Fibroblast of skin of left biceps (primary cell): ENCODE measurements at places on chromosomes 6 and 20.

DNA sequence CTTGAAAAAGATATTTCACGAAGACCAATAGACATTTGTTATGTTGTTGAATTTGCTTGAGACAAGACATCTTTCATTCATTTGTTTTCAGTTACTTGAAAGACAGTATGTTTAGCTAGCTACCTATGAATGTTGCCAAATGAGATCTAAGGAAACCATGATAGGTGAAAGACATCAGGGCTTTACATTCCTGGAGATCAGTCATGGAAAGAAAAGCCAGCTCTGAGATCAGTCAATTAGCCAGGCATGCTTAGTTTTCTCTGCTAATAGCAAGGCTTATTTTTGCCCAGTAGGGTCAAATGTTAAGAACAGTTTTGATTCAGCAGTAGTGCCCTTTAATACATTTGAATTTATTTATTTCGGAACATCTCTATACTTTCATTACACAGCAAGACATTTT lies 116.5 kb upstream of the EDN1 start:
- no peak for DNase-seq

DNA sequence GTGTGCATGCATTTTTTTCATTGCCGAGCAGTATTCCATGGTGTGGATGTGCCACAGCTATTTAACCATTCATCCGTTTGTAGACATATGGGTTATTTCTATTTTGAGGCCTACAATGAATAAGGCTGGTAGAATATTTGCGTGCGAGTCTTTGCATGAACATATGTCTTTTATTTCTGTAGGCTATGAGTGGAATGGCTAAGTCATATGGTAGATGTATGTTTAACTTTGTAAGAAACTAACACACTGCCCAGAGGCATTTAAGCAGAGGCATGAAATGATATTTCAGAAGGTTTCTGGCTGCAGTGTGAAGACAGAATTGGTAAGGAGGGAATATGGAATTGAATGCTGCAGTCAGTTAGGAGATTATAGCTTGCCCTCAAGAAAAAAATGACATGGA lies 457.4 kb upstream of the CDH4 start:
- no peak for DNase-seq

DNA sequence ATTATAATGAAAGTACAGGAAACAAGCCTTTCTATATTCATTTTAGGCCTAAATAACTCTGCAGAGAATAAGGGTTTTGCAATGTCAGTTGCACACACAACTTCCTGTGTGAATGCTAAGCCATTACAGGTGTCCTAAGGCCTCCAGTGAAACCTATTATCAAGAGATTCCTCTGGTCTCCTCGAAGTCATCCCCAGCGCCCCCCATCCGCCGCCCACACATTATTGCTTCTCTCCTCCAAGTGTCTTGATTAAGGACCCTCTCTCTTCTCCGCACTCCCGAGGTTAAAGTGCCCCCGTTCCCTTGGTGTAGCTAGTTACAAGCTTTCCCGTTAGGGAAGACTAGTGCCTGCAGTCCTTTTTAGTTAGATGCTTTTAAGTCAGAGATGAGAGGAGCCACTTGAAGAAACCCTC lies 1.3 kb downstream of the HIVEP2 start:
- DNase-seq: no peak

DNA sequence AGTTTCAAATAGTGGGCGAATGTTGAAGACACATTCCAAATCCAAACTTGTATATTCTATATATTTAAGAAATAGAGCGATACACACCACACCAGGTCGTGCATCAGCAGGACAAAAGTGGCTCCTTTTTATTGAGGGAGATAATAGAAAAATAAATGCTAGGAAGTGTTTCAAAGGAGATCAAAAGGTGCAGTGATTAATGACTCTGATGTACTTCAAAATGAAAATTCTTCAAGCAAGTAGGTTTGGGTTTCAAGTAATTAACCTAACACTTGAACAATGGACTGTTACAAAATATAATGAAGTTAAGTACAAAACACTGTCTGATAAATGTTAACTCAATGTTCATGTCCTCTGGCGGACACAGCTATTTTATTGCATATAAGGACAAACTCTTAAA lies 185.9 kb downstream of the BTBD9 start:
- DNase-seq: no peak

- DNase-seq: no peak
These were observed 188.8 kb downstream of the HIVEP2 start for GRCh38 chr6:142756215-142756630.

DNA sequence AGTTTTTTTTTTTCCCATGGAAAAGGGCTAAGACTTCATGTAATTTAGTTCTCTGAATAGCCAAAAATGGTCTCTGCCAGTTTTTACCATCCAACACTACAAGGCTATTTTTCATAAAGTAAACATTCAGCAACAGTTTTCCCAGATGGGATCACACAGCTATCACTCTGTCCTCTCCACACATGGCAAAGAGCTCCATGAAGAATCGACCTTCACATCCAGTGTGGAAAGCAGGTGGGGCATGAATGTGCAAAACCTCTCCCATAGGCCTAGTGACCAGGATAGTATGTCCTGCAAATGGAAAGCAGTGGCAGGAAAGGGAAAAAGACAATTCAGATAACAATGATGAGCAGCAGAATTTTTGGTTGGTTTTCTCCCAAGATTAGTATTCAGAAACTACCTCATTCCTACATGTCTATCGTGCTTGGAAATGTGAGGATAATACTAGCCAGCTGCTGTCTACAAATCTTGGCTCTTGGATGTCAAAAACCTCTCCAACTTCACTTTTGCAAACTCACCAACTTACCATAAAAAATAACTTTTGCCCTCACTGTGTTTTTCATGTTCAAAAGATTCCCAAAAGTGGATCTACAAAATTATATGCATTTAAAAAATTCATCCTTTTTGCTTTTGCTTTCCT lies 159.7 kb upstream of the MCHR2 start:
- no peak for DNase-seq

DNA sequence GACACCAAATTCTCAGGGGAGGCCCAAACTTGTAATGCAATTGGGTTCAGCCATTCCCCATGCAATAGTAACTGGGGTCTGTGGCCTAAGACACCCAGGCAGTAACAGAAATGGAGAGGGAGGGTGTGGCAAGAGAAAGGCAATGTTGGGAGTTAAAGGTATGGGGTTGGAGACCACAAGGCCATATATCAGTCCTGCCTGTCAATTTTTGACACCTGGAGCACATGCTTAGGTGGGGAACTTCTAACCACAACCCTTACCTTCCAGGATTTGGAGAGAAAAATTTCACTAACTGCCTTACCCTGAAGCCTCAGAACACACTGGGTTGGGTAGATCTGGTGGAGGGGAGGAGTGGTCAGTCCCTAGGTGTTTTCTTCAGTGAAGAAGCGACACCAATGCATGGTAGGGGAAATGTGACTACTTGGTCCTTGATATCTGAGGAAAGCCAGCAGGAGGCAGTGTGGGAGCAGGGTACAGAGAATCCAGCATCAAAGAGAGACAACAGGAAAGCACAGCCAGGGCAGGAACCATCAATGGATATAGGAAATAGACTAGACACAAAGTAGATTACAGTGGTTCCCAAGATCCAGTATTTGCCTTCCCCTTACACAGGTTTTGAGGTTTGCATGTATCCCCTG lies 6.8 kb upstream of the USP49 start:
- DNase-seq: no peak

GRCh38 chr20:2798095-2798805 lies 2.2 kb downstream of the CPXM1 start:
- no peak for DNase-seq

GRCh38 chr6:12537389-12537788 lies 179.2 kb upstream of the PHACTR1 start:
- peak; percentile 13 for DNase-seq

DNA sequence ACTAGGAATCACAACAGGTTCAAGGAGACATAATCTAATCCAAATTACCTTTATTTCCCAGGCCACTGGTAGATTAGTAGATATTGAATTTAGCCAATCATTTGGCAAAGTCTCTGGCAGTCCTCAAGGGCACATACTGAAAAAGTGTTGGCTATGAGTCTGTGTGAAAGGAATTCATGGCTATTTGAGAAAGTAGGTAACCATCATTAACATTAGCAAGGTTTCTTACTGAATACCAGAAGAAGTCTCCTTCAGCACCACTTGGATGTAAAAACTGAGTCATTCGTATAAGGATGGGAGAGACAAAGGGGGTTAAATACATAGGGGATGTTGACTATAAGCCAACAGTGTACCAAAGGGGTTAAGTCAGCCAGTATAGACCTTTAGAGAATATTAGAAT lies 36.7 kb downstream of the AGPAT4 start:
- no peak for DNase-seq

DNA sequence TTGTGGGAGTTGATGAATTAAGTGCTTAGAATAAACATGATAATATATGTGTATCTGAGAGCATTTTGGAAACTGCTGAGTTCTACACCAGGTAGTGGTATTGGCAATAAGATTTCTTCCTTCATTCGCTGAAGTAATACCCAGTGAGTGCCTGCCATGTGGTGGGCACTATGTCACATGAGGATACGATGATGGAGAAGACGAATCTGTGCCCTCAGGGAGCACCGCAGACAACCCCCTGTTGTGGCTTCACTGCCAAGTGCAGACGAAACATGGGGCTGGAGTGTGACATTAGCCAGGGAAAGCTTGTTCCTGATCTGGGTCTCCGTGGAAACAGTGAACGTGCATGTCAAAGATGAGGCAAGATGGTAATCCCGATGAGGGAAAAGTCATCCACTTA lies 7.9 kb downstream of the ZNF76 start:
- no peak for DNase-seq

- no peak for DNase-seq
These were observed 88.0 kb upstream of the RPS6KA2 start for GRCh38 chr6:166715065-166715464.

DNA sequence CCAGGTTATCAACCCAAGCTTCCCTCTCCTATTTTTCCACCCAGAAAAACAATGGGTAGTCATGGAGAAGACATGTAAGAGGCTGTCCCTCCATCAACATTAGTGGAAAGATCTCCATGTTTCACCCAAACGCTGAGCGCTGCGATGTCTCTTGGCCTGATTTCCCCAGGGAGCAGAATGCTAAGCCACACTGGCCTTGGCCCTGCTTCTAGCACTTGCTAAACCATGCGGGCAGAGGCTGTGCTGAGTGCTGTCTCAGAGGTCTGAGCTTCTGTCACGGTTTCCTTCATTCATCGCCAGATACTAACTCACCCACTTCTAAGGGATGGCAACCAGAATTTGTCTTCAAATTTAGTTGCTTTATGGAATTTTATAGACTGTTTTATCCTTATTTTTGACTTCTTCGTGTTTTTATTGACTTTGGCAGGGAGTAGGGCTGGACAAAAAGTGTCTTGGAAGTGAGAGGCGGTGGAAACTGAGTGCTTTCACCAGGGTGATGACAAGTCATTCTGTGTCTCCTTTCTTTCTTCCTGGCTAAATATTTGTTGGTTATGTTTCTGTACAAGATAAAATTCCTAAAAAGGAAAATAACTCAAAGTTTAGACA lies 181.4 kb upstream of the UST start:
- no peak for DNase-seq

- DNase-seq: no peak
These were observed 118.3 kb downstream of the KIF13A start for GRCh38 chr6:17869010-17869752.

- DNase-seq: no peak
These were observed 52.4 kb upstream of the RNF24 start for GRCh38 chr20:4067600-4068261.

DNA sequence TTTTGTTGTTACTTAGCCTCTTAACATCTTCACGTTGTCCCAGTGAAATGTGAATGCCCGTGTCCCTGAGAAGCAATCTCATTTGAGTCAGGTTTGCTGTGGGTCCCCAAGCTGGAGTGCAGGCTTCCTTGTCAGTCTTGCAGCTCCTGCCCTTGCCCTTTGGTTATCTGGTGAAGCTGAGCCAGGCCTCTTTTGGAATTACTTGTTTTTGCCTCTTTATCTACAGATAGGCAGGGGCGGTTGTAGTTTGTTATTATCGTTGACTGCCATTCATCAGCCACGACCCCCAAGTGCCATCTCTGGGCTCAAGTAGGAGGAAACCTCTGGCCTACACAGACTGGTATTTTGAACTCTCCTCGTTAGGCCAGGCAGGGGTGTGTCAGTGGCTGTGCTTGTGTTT lies 2.2 kb downstream of the TMEM14C start:
- DNase-seq: no peak

GRCh38 chr6:157023958-157024357 lies 246.8 kb downstream of the ARID1B start:
- DNase-seq: no peak

- no peak for DNase-seq
These were observed 137.9 kb upstream of the EDN1 start for GRCh38 chr6:12152023-12152970.

GRCh38 chr6:132484680-132485018 lies 28.3 kb downstream of the STX7 start:
- DNase-seq: no peak

DNA sequence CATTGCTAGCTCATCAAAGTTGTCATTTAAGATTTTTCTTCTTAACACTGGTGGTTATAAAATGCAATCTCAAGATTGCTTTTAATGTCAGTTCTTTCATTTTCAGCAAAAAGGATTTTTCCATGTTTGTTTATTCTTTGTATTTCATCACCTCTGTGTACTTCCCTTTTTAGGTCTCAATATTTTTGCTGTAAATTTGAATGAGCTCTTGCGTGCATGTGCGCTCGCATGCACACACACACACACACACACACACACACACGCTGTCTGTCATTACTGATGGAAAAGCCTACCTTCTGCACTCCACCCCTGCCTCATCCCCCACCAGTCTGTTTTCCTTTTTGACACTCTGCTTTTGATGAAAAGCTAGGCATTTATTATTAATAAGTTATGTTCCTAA lies 85.3 kb upstream of the FYN start:
- no peak for DNase-seq

- no peak for DNase-seq
These were observed 314.0 kb upstream of the RSPO3 start for GRCh38 chr6:126804332-126805064.

DNA sequence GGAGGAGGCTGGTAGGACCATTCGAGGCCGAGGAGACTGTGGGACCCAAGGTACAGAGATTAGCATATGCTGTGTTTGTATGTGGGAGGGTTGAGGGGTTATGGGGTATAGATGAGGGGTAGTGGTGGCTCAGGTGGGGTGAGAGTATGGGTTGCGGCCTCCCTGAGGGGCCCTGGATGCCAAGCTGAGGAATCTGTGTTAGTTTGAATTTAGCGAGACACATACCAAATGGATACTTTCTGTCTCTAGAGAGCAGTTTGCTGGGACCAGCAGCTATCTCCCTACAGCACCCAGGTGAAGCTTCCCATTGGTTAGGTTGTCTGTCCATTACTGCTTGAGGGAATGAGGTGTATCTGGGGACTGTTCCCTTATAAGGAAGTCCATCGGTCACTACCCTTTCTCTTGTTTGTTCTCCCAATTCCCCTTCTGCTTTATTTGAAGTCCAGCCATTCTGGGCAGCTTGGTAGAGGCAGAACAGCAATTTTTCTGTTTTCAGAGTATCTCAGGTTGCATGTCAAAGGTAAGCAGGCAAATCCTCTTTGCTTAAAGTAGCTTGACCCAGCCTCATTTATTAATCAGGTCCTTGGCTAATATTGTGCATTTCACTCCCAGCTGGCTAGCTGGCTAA lies 15.2 kb downstream of the CHMP4B start:
- DNase-seq: no peak

GRCh38 chr6:53943395-53943794 lies 148.6 kb downstream of the LRRC1 start:
- no peak for DNase-seq

GRCh38 chr6:82248273-82248735 lies 760 bp upstream of the IBTK start:
- DNase-seq: no peak

- DNase-seq: no peak
These were observed 3.4 kb upstream of the ZNF292 start for GRCh38 chr6:87151781-87152525.

GRCh38 chr6:23465912-23466311 lies 660.1 kb upstream of the NRSN1 start:
- DNase-seq: no peak
